ENCODE measurements at places on chromosomes 16 and 17.
A peak's percentile ranks its signal among the peaks of the same experiment; 100 is the strongest.

DNA sequence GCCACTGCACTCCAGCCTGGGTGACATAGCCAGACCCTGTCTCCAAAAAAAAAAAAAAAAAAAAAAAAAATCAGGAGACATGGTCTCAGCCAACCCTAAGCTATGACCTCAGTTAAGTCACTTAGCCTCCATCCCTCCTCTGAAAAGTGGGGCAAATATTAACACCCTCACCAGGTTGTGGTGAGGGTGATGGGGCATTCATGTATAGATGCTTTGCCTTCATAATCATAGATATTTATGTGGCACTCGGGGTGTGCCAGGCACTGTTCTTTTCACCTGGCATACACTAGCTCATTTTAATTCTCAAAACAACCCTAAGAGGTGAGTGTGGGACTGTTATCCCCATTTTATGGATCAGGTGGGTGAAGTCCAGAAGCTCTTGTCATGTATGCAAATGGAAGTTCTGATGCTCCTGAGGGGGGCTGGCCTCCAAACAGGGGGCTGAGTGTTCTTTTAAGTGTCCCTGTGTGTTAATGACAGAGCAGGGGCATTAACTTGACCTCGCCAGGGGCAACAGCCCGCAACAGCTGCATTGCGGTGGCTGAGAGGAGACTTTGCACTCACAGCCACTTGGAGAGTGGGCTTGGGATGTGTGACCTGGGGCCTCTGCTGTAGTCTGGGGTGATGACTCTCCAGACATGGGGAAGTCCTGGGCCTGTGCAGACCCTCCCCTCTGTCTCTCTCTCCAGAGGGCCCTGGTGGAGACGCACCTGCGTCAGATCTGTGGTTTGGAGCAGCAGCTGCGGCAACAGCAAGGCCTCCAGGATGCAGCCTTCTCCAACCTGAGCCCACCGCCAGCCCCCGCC, 4.1 kb downstream of the TBKBP1 start:
- no peak for DNase-seq

- no peak for DNase-seq
These were observed 6.0 kb upstream of the BHLHA9 start for GRCh38 chr17:1264196-1264595.

GRCh38 chr16:57799600-57800199, 2.6 kb downstream of the KIFC3 start:
- DNase-seq: no peak

- DNase-seq: peak; percentile 34
These were observed 797 bp downstream of the HES7 start for GRCh38 chr17:8122924-8123694.

DNA sequence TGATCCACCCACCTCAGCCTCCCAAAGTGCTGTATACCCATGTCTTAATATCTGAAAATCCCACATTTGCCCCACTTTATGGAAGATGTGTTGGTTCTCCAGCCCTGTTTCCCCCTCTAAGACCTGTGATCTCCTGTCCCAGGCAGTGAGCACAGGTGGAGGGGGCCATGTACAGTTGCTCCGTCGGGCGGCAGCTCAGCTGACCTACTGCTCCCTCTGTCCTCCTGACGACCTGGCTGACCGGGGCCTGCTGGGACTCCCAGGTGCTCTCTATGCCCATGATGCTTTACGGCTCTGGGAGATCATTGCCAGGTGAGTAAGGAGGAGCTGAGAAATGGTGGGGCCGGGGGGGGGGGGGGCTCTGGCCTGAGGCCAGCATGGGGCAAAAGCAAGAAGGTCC, 6.7 kb upstream of the RNASEK start:
- DNase-seq: no peak

All from fibroblast of the aortic adventitia (primary cell).